ENCODE measurements at places on chromosomes 5 and 9. TPM values are rescaled to one million over a fixed set of nuclear protein-coding genes. Genes with fewer than 3 reads are reported as not detected.

Gene TLX3
- not detected for polyA plus RNA-seq

Gene TICAM2
- polyA plus RNA-seq, result 3.4 TPM

Gene RECK
- 38.5 TPM for polyA plus RNA-seq

Gene PTGES2
- 99.2 TPM for polyA plus RNA-seq

Gene TEX48
- polyA plus RNA-seq, result not detected

Gene CMBL
- 25.9 TPM for polyA plus RNA-seq

Gene GRIN1
- 0.09 TPM for polyA plus RNA-seq

Gene ZFYVE16
- 4.0 TPM for polyA plus RNA-seq

Gene IL3
- polyA plus RNA-seq, result not detected

Gene PCDHB13
- 0.26 TPM for polyA plus RNA-seq

Gene ACTBL2
- polyA plus RNA-seq, result 0.29 TPM

Gene SPINK7
- polyA plus RNA-seq, result not detected

Gene SV2C
- not detected for polyA plus RNA-seq

Gene CEL
- 0.75 TPM for polyA plus RNA-seq

Gene SOX30
- polyA plus RNA-seq, result not detected

DNA sequence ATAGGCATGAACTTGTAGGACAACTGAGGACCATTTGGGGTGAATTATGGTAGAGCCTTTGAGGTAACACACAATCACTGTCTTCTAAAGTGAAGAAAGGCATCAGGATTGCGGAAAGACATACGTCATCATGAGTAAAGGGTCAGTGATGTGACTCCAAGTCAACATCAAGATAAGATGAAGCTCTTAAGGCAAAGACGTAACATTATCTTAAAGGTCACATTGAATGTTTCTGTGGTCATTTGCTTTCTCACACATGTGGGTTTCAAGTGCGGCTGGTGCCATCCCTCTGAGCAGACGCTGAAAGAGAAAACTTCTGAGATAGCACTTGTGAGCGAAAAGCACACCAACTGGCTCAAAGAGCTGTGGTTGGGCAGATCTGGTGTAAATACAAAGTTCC is 63.3 kb upstream of the GRAMD2B start:
- no peak for DNase-seq

- DNase-seq, result no peak
Observed at GRCh38 chr5:124665035-124665434, 81.4 kb downstream of the ZNF608 start.

GRCh38 chr9:121748727-121749423 is 97.4 kb downstream of the DAB2IP start:
- DNase-seq, result no peak

DNA sequence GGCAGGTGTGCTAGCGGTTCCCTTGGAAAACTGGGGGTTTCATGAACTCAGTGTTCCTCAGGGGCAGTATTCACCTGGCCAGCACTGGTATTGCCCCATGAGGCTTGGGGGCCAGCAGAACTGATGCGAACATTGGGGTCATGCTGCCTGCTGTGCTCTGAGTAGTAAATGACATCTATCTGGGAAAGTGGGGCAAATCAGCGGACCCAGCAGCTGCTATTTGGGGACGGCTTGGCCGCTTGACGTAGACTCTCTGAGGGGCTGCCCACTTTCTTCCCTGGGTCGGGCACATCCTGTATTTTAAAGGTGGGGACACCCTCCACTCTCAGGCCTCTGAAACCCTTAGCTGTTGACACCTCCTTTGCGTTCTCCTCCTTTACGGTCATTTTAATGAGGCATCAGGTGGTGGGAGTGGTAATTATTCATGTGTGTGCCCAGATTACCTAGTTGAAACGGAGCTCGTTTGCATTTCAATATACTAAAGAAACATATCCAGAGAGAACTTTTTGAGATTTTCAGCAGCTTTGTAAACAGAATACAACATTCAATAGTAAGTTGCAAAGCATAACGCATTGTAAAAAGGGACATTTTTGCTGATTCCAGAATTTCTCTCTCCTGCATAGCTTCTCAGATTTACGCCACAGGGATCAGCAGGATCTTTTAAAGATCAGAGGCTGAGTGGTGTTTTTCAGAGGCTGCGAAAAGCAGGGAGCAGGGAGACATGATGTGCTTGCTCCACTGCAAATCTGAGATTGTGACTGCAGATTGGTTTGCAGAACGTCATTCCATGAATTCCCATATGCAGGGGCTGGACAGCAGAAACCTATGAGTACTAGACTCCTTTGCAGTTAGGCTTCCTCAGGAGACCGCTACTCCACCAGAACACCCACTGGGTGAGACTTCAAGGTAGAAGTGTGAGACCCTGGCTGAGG is 56.8 kb upstream of the ZFR start:
- no peak for DNase-seq

DNA sequence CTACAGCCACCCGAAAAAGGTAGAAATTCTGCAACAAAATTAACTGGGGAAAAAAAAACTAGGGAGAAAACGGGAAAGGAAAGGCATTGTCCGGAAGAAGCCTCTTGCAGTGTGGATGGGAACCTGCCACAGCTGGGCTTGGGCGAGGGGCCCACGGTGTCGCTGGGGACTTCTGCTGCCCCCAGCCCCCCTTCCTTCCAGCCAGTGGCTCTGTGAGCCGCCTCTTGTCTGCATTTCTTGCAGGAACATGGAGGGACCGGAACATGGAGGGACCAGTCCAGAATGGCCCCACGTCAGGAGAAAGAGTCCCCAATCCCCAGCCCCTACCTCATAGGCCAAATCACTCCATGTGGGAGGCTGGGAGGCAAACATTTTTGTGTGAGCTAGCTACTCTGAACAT is 36.9 kb upstream of the EXOC3 start:
- DNase-seq, result no peak

- DNase-seq, result no peak
Observed at GRCh38 chr9:123419721-123420591, 64.0 kb downstream of the CRB2 start.

- no peak for DNase-seq
Observed at GRCh38 chr5:179800696-179801201, 5.9 kb downstream of the MGAT4B start.

GRCh38 chr5:83408719-83409118 is 62.8 kb upstream of the VCAN start:
- DNase-seq, result no peak

DNA sequence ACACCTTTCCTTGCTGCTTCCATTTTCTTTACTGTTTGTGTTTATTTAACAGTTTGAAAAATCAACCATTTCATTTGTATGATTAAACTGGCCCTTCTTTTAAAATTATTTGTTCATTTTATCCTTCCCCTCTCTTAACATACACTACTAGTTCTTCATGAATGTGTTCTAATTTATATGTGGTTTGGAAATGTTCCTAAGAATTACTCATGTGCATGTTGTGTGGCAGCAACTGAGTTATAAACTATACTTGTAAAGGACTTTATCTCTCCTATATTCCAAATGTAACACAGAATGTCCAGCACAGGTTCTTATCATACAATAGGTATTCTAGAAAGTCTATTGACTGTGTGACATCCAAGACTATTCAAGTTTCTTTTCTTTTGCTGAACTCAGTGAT is 358.2 kb upstream of the MEF2C start:
- DNase-seq, result peak; percentile 66

- DNase-seq, result no peak
Observed at GRCh38 chr5:76849419-76850291, at the start of gene S100Z. Gene S100Z, plus strand, starts transcription at chr5:76850014. Its CDS starts 25,346 bp downstream, at chr5:76875360.

DNA sequence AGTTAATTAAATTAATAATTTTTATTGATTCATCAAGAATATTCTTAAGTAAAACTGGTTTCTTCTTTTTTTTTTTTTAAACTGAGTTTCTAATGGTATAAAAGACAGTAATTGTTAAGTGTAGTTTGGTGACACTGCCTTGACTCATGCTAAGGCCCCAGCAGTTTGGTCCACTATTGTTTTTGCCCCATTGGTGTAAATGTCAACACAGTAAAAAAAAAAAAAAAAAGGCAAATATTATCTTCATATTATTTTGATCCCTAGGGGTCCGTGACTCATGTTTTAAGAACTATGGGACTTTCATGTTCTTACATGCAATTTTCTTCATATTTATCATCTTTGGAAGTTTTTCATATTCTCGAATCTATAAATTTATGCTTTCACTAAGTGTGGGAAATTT is 29.2 kb upstream of the JAK2 start:
- DNase-seq, result peak; percentile 28

GRCh38 chr9:73137286-73137899 is 14.3 kb upstream of the ANXA1 start:
- DNase-seq, result no peak

DNA sequence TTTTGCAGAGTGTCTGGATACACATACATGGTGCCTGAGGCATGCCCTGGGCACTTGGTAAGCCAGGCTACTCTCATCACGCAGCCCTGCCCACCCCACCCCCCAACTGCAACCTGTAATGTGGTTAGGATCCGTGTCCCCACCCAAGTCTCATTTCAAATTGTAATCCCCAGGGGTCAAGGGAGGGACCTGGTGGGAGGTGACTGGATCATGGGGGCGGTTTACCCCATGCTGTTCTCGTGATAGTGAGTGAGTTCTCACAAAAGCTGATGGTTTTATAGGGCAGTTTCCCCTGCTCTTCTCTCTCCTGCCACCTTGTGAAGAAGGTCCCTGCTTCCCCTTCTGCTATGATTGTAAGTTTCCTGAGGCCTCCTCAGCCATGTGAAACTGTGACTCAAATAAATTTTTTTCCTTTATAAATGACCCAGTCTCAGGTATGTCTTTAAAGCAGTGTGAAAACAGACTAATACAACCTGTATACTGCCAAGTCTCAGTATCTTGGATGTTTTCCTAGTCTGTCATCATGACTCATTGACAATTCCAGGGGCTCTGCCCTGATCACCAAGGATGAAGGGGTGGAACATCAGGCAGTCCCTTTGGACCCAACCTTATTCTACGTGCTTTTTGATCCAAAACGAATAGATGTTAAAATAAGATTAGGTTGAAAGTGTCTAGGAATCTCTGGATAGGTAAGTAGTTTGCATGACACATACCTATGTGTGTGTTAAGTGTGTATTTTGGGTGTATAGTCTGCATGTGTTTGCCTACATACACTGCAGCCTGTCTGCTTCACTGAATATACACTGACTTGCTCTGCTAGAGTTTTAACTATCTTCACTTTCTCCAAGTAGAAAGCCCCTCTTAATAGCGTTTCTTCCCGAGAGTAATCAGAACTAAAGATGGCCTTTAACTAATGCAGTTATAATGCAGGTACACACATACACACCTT is 293.8 kb downstream of the SLIT3 start:
- no peak for DNase-seq

- peak; percentile 22 for DNase-seq
Observed at GRCh38 chr9:129037767-129038098, 1.3 kb downstream of the MIGA2 start.

- no peak for DNase-seq
Observed at GRCh38 chr9:78103971-78104433, 72.4 kb upstream of the GNAQ start.

GRCh38 chr5:149417711-149418368 is 38.7 kb upstream of the IL17B start:
- no peak for DNase-seq

- no peak for DNase-seq
Observed at GRCh38 chr5:103260951-103261350, 2.4 kb downstream of the MACIR start.

DNA sequence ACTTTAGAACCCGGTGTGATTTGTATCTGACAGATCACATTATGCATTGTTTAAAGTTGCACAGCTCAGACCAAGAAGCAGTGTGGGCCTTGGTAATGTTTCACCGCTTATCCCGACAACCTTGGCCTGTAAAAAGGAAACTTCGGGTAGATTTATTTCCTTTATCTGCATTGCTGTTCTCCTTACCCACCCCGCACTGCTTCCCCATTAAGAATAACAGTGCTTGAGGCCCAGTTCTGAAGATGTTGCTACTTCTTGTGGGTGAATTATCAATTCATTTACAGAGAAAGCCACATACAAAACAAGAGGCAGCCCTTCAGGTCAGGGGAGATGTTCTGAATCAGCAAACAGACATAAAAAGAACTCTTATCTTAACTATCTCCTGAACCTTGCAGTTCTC is 8.4 kb downstream of the SMARCA2 start:
- DNase-seq, result no peak
